ENCODE measurements at places on chromosomes 16 and 17.

GRCh38 chr17:69651921-69652320 lies 237.4 kb downstream of the MAP2K6 start:
- no peak for DNase-seq

GRCh38 chr17:74490716-74491115 lies 24.3 kb downstream of the CD300A start:
- no peak for DNase-seq

GRCh38 chr17:32946375-32947135 lies 18.6 kb downstream of the TMEM98 start:
- no peak for DNase-seq

GRCh38 chr17:81142301-81143199 lies 22.8 kb upstream of the PVALEF start:
- peak; percentile 70 for DNase-seq

DNA sequence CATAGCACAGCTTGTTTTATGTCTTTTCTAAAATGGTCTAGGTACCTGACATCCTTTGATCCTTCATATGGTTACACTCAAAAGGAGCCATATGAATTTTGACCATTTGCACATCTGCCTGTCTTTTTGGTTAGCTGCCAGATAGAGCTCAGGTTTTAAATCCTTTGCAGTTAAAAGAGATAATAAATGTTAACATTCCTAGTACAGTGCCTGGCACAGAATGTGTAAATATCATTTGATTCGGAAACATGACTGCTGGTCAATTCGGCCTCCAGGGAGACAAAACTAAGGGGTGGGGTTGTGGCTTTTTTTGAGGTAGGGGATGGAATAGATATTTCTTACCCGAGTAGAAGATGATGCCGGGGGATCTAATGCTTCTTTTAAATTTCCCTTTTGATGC lies 64.2 kb downstream of the FTO start:
- no peak for DNase-seq

DNA sequence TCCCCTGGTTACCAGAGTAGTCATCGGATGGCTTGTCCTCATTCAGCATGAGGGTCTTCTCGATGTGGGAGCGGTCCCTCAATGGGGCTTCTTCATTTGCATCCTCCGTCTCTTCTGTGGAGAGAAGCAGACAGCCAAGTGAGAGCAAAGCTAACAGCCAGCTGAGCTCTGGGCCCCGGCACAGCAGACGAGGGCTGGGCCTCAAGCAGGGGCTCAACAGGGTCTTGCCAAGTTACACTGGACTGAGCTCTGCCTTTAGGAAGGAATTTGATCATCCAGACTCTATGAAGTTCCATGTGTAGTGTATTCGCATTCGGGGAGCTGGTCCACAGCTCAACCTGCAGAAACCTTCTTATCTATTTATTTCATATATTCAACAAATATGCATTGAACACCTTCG lies 37.4 kb downstream of the SRL start:
- DNase-seq, result no peak

DNA sequence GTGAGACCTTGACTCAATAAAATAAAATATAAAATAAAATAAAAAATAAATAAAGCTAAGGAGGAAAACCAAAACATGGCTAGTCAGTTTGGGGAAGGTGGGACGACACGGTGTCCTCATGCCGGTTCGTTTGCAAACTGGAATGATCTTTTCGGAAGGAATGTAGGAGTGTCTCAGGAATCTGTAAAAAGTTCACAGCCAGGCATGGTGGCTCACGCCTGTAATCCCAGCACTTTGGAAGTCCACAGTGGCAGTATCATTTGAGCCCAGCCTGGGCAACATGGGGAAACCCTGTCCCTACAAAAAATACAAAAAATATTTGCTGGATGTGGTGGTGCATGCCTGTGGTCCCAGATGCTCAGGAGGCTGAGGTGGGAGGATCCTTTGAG lies 14.7 kb upstream of the RPTOR start:
- no peak for DNase-seq

DNA sequence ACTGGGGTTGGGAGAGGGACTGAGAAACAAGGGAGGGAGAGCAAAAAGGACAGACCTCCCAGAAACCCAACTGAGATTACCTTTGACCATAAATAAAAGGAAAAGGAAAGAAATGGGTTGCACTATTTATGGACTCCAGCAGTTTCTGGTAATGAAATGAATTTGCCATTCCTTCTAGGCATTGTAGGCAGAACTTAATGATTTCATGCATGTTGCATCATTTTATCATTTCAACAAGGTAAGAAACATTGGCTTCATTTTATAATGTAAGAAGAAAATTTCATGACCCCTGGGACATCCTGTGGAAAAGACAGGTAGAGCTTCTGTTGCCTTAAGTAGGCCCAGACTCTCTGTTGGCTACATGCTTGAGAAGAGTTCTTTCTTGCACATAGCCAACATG lies 8.2 kb upstream of the CDYL2 start:
- no peak for DNase-seq

GRCh38 chr16:4176906-4177417 lies 60.7 kb upstream of the ADCY9 start:
- DNase-seq, result peak; percentile 9

DNA sequence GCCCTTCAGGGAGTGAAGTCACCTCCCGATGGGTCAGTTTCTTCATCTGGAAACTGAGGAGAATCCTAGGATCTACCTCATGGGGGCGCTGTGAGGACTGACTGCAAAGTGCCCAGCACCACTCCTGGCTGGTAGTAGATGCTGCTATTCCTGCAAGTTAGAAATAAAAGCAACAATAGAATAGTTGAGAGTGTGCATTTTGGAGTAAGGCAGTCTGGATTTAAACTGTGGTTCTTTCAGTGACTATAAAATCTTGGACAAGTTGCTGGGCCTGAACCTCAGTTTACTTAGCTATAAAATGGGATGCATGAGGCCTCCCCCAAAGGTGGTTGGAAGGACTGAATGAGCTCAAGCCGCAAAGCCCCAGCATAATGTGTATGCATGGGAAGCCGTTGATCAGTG lies 70.6 kb downstream of the CYB5B start:
- peak; percentile 76 for DNase-seq

GRCh38 chr16:15885560-15886001 lies 2.8 kb downstream of the CEP20 start:
- DNase-seq, result no peak
